Non-pigmented ciliary epithelial cell (primary cell): ENCODE measurements at places on chromosomes 11 and 22.

DNA sequence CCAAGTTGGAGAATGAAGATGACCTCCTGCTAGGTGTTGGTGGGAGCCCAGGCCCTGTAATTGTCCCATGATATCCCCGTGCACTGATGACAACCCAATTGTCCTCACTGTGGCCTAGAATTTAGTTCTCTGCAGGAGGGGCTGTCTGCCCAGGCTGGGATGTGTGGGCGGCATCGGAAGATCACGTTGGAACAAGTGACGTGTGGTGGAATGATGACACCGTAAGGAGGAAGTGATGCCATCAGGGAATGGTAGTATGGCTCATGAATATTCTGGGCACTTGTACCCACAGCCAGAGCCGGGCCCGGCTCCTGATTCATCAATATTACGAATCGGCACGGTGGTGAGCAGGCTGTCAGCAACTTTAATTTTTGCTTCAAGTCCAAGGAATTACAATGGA is 111.6 kb downstream of the MIAT start:
- no peak for DNase-seq

DNA sequence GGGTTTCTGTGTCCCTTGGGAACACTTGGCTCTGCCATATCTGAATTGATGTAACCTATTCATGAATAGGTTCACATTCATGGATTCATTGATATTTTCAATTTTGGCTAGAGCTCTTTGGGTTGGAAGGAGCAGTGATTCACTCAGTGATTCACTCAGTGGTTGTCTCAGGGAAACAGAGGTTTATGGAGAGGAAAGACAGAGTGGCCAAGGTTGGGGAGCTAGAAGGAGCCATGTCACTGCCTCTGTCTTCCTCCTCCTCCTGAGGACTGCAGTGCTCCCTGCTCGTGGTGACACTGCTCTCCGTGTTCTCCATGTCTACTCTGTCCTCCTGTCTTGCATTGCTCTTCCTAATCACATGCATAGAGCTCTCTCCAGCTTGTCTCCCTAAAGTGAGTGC is 17.4 kb downstream of the CEP164 start:
- DNase-seq: no peak

- DNase-seq: no peak
Observed at GRCh38 chr11:106208760-106209159, 131.3 kb downstream of the AASDHPPT start.

DNA sequence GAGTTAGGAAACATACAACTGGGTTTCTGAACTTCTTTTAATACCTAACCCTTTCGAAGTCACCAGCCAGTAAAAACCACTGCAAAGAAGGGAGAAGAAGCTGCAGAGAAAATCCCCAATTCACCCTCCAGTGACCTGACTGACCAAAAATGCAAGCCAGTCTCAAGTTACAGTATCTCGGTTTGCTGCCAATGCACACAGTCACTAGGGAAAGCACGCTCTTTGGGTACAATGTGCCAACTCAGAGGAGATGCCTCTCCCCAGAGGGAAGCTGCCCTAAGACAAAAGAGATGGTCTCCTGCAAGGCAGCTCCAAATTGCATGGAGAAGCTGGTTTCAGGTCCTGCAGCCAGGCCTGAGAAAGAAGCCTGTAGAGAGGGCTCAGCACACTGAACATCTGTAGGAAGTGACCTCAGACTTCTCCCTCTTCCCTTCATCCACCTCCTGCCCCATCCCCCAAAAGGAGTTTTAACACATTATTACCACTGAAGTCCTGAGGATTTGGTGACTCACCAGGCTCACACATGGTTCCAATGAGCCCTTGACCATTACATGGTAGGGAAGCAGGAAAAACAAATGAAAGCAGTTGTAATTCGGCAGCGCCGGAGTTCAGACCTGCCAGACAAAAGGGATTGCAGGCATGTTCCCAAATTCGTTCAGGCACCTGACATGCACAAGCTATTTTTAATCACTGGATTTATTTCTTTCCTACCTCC is 90.1 kb downstream of the ETS1 start:
- peak; percentile 95 for DNase-seq

DNA sequence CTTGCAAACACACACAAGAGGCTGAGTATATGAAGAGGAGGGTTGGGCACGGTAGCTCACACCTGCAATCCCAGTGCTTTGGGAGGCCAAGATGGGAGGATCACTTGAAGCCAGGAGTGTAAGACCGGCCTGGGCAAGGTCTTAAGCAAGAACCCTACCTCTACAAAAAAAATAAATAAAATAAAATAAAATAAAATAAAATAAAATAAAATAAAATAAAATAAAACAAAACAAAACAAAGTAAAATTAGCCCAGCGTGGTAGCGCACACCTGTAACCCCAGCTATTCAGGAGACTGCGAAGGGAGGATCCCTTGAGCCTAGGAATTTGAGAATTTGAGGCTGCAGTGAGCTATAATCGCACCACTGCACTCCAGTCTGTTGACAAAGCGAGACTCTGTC is 337.9 kb downstream of the SHANK2 start:
- no peak for DNase-seq

DNA sequence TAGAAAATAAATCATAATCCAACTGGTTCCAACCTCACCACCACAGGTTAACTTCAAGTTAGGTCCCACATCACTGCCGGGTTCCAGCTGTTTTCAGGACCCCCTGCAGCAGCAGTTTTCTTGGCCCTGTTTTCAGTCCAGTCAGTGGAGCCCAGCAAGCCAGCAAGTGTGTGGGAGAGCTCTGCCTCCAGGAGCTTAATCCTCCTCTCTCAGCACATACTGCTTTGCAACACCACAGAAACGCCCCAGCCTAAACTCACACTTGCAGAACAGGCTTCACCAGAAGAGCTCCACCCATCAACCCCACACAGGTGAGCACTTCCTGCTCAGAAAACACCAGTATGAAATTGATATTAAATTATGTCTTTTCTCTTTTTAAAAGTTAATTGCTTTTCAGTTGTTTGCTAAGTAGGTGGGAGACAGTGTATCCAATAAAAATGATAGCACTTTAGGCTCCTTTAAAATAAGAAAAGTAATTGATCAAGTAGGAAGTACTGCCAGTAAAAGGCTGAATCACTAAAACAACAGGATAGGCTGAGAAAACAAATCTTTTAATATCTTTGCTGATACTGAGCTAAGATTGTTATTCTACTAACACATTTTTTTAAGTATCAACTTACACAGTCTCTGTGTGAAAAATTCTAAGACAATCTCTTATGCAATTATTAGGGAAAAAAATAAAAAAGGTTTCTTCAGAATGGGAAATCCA is 81.5 kb upstream of the TP53AIP1 start:
- no peak for DNase-seq

- DNase-seq: no peak
Observed at GRCh38 chr11:133718238-133718637, 127.1 kb downstream of the SPATA19 start.

DNA sequence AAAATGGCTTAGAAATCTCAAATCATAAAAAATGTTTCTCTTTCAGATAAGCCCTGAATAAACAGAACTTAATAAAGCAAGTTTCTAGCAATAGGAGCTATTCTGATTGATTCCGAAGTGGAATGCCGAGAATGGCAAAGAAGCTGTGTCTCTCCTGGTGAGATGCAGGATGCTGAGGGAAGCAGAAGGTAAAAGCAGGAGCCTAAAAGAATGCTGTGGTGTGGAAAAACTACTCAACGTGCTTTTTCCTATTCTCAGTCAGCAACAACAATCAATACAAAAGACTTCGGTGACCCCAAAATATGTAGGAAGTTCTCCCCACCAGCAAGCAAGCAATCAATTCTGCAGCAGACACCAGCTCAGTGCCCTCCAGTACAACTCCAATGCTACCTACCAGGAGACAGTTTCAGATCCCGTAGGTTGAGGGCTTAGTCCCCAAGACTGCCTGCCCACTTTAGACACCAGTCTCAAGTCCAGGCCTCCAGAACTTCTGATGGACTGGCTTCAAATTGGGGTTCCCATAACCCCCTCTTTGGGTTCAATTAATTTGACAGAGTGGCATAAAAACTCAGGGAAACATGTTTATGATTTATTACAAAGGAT is 6.6 kb downstream of the CTSC start:
- no peak for DNase-seq

- DNase-seq: no peak
Observed at GRCh38 chr11:92495107-92495793, 270.6 kb downstream of the FAT3 start.

DNA sequence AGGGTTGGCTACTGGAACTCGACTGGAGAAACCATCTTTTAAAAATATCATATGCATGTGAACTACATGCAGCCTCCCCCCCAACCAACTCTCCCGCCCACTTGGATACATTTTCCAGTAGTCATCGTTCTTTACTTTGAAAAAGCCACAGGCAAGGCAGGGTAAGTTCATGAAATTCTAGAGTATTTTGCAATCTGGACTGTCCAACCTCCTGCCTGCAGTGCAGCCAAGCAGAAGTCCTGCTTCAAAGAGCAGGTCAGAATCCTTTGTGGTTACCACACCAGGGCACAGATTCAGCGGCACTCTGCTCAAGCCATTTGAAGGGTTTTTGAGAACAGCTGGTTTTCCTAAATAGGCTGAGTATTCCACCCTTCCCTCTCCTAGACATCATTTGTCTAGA is 12.1 kb downstream of the ELF5 start:
- DNase-seq: peak; percentile 94

DNA sequence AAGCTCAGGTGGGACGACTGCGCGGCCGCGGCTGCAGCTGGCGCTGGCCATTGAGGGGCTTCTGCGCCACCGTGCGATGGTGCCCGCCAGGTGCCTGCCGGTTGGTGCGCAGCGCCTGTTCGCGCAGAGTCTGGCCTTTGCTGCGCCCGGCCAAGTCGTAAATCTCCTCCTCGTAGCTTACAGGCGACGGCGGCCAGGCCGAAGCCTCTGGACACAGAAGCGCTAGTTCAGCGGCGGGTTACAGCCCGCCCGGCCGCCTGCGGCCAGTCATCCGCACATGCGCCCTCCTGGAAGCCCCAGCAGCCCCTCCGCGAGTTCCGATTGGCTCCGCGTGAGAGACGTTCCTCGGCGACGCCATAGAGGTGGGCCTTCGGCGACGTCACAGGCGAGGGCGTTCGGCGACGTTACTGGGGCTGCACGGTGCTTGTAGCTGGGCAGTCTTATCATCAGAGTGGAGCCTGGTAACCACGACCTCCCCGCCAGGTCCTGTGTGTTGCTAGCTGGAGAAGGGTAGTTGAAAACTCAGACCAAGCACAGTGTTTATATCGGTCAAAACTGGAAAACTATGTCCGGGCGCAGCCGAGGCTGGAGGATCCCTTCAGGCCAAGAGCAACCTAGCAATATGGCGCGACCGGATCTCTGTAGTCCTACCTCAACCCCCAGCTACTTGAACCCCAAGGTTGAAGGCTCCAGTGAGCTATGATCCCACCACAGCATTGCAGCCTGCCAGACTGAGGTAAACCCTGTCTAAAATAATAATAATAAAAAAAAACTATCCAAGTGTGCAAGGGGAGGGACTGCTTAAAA is 265.7 kb downstream of the OR4C45 start:
- DNase-seq: no peak

GRCh38 chr22:35563211-35563610 is 22.6 kb downstream of the RASD2 start:
- DNase-seq: no peak

DNA sequence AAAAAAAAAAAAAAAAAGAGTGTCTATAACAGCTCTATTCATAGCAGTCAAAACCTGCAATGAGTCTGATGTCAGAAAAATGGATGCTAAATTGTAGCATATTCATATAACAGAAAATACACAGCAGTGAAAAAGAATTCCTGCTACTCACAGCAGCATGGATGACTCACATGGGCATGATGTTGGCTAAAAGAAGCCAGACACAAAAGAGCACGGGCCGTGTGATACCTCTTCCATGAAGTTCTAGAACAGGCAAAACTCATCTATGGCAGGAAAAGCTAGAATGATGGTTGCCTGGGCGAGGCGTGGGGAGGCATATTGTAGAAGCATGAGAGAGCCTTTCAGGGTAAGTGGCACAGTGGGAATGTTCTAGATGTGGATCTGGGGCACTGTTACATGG is 18.9 kb downstream of the PLAAT3 start:
- DNase-seq: no peak

DNA sequence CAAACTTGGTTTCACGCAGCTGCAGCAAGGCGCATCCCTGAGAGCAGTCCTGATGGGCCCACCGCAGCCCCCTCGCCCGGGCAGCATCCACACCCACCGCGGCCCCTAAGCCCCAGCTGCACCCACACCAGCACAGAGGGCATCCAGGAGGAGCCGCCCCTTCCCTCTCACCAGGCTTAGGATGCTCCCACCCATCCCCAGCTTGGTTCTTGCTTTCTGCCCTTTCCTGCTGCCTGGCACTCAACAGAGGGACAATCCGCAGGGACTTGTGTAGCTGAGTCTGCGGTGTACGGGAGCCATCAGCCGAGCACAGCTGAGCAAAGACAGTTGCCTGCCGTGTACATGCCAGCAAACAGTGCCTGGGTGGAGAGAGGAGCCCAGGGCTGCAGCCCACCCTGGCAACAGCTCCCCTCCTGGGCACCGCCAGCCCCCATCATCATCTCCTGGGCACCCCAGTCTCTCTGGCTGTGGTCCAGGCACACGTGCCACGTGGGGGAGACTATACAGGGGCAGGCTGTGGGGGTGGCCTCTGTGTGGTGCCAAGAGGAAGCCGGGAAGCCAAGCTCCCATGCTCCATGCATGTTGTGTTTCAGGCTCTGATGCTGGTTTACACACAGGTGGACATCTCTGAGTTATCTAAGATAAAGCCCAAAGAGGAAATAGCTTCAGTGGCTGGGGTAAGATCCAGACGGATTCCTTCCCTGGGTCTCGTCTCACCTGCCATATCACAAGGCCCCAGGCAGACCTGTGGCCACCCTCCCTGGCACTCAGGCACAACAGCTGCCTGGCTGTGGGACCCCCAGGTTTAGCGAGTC is 36.0 kb upstream of the GNB1L start:
- DNase-seq: no peak

DNA sequence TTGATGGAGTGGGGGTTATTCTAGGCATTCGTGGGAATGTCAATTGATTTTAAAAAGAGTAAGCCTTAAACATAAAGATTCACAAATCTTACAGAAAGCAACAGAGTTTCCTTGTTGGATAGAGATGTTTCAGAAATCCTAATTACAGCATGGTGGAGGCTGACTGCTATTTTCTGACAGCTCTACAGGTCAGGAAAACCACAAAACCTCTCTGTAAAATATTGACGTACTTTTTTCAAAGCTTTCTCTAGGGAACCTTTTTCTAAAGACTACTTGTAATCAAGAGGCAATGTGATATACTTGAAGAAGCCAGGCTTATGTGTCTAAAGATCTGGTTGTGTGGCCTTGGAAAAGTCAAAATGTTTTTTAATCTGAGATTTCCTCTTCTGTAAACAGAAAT is 9.1 kb upstream of the OR8B8 start:
- no peak for DNase-seq

DNA sequence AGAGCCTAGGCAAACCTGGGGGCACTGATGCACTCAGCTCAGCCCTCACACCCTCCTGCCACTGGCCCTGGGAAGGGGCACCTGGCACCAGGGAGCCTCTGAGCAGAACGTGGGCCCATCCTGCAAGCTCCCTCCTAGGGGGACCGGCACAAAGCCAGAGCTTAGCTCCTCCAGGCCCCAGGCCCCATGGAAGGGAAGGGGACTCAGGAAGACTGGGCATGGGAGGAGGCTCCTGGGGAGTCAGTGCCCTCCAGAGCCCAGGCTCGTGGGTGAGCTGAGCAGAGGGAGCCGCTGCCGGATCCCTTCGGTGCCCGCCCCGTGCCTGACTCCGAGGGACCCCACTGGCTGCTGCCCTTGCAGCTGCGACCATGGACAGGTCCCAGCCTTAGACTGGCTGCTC is 28.5 kb downstream of the ADA2 start:
- DNase-seq: no peak
